ENCODE measurements at places on chromosomes 11 and 22.

- DNase-seq = peak; percentile 58
These were observed 631 bp upstream of the C22orf39 start for GRCh38 chr22:19448076-19448607.

GRCh38 chr22:32695451-32695891, 106.0 kb upstream of the TIMP3 start:
- peak; percentile 99 for DNase-seq

- DNase-seq = no peak
These were observed 9.1 kb upstream of the SESN3 start for GRCh38 chr11:95239871-95240649.

- DNase-seq = peak; percentile 41
These were observed 5.9 kb downstream of the RHOG start for GRCh38 chr11:3834664-3835461.

GRCh38 chr11:71451596-71452198, 1.3 kb upstream of the NADSYN1 start:
- DNase-seq = no peak

DNA sequence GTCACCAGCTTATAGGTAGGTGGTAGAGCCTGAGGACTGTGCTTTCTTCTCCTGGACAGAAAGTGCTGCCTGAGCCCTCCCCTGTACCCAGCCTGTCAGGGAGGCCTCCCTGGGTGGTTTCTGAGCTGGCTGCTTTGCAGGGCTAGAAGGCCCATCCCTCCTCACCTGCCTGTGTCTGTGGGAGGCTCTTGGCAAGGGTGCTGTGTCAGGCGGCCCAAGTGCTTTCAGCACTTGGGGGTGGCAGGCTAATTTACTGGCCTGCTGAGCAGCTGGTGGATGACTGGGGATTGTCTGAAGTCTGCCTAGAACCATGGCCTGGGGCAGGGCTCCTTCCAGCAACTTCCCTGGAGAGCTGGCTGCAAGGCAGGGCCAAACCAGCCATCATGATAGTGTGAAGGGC, 139.0 kb upstream of the NAV2 start:
- no peak for DNase-seq

DNA sequence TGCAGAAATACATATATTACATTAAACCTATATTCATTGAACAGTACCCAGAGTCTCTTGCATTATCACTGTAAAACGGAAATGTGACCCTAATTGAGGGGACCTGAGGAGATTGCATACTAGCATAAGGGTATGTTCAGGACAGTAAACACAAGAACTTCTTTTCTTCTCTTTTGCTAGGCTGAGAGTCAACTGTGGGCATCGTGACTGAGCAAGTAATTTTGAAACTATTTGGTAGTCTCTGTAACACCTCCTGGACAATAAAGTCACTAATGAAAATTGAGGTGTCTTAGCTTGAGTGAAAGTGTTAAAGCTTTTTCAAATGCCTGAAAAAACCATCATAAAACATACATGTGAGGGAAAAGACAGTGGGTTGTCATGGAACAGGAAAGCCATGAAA, 90.9 kb downstream of the PDHX start:
- no peak for DNase-seq

GRCh38 chr11:6557761-6558674, 45.4 kb downstream of the RRP8 start:
- DNase-seq = no peak

GRCh38 chr22:21652010-21652546, 10.0 kb downstream of the SDF2L1 start:
- peak; percentile 92 for DNase-seq

DNA sequence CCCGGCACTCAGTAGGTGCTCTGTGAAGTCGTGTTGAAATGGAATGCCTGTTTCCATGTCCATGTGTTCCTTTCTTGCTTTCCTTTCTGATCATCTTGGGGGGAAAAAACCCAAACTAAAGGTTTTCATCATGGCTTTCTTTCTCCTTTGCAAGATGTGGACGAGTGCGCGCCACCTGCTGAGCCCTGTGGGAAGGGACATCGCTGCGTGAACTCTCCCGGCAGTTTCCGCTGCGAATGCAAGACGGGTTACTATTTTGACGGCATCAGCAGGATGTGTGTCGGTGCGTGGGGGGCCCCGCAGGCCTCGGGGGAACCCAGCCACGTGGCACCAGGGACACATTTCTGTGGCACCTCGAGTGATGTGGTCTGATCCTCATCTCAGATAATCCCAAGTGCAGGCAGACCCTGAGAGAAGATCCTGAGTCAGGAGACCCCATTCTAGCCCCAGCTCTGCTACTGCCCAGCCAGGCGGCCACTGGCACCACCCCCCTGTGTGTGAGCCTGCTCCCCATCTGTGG, 39.4 kb downstream of the FBLN1 start:
- no peak for DNase-seq

DNA sequence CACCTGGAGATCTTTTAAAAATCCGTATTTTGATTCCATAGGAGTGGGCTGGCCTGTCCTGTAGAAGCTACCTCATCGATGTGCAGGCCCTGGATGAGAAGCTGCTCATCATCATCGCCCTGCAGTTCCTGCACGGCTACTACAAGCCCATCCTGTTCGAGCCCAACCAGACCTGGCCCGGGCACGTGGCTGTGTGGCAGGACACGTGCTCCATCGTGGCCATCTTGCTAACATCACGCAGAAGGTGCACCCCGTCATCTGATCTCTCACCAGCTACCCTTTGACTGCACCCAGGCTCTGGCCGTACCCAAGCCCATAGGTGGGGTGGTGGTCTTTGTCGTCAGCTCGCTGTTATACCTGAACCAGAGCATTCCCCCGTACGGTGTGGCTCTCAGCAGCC, 14.2 kb upstream of the SLC5A4 start:
- DNase-seq = no peak

DNA sequence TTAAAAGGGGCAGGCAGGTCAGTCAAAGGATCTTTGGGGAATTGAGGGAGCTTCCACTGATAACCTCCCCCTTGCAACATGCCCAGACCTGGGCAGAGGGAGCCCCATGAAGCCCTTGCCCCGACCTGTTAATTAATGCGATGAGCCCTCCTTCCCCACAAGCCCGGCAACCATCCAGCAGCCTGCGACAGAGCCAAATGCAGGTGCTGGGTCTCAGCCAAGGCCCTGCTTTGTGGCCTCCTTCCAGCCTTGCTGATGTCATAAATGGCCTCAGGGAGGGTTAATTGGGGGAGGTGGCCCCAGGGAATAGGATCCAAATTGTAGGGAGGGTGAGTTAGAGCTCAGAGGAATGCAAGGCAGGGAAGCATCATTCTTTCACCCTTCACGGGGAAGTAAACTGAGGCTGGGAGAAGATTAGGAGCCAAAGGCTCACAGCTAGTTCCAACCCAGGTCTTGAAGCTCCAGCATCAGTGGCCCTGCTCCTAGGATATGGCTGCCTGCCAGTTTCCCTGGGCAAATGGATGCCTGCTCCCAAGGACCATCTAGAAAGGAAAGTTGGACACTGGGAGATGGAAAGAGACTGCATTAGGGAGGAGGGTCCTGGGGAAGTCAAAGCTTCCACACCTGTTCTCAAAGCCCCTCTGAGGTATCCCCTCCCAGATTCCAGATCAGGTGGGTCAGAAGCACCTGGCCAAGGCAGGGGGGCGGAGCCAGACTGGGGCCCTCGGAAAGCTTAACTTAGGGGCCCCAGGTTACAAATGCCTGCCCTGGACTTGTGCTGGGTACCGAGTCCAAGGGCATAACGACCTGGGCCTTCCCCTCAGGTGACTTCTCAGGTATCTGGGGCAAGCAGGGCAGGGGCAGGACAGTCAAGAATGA, 34.1 kb downstream of the LMO1 start:
- DNase-seq = peak; percentile 20

GRCh38 chr22:41003976-41004375, 52.8 kb downstream of the RBX1 start:
- DNase-seq = no peak

- peak; percentile 20 for DNase-seq
These were observed 6.9 kb upstream of the WEE1 start for GRCh38 chr11:9566561-9567063.

GRCh38 chr11:81421251-81421860, 1312.3 kb downstream of the FAM181B start:
- no peak for DNase-seq

DNA sequence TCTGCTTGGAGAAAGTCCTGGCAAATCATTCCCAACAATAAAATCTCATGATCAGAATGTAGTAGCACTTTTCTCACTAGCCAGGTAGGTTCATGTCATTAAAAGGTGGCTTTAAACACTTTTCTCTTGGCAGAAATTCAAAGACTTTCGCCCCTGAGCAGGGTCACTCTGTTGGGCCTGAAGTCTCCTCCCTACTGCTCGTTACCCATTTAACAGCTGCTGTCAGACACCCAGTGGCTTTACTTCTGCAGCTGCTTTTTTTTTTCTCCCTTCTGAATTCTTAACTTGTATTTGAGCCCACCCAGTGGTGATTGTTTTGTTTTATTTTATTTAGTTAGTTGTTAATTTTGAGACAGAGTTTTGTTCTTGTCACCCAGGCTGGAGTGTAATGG, 25.0 kb downstream of the ARHGAP8 start:
- DNase-seq = no peak

DNA sequence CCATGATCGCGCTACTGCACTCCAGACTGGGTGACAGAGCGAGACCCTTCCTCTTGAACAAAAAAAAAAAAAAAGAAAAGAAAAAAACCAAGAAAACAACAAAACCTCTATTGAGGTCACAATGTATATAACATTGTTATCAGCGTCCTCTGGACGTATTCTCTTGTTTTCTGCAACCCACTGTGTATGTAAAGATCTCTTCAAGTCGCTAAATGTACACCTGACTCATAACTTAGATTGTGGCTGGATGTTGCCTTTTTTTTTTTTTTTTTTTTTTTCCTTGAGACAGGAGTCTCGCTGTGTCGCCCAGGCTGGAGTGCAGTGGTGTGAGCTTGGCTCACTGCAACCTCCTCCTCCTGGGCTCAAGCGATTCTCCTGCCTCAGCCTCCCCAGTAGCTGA, 1.4 kb upstream of the YPEL1 start:
- no peak for DNase-seq

- DNase-seq = peak; percentile 57
These were observed 110.1 kb upstream of the LUZP2 start for GRCh38 chr11:24386546-24387397.

DNA sequence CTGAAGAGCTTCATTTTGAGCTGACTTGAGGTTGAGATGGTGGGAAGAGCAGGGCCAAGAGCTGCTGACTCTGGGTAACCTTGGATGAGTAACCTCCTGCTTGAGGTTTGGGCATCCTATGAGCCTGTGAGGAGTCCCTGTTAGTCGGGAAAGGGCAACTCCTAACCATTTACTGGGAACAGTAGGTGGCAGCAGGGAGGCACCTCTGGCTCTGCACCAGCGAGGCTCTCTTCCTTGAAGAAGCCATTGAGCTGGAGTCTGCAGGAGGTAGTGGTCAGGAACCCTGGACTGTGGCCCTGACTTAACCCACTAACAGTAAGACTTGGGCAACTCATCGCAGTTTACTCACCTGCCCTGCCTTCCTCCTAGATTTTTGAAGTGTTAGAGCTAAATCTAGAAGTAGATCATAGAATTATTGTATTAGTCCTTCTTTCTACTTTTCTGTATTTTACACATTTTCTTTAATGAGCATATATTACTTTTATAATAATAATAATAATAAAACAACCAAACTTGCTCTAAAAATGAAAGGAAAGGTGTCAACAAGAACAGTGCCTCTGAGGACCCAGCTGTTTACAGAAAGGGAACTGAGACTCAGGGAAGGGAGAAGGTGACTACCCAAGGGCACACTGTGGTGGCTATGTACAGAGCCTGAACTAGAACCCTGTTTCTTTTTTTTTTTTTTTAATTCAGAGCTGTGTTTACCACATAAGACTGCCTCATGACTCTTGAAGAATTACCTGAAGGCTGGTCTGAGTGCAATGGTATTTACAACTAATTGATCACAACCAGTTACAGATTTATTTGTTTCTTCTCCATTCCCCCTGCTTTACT, 47.5 kb downstream of the MEI1 start:
- DNase-seq = peak; percentile 90

- no peak for DNase-seq
These were observed 13.1 kb upstream of the RELT start for GRCh38 chr11:73363147-73363546.

- no peak for DNase-seq
These were observed 5.9 kb downstream of the PTPRJ start for GRCh38 chr11:47986219-47986618.

- DNase-seq = peak; percentile 79
These were observed 29.7 kb downstream of the FAM83F start for GRCh38 chr22:40024201-40025061.

DNA sequence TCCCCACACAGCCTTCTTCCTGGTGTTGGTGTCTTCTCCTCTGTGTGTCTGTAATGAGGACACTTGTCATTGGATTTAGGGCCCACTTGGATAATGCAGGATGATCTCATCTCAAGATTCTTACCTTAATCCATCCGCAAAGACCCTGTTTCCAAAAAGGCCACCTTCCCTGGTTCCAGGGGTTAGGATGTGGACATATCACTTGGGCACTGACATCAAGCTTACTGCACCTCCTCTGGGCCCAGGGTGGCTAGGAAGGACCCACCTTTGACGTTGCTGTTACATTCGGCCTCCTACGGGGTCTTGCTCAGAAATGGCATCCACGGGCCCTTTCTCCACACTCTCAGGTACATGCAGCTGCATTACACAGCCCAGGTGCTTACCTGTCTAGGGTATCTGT, 535.9 kb downstream of the BRD1 start:
- DNase-seq = no peak
